Renal pelvis (tissue), 12 donors: ENCODE measurements at places on chromosomes 1 and 21.

GRCh38 chr1:26417111-26417759 is 6.6 kb downstream of the LIN28A start:
- DNase-seq, result peak; percentile 58

DNA sequence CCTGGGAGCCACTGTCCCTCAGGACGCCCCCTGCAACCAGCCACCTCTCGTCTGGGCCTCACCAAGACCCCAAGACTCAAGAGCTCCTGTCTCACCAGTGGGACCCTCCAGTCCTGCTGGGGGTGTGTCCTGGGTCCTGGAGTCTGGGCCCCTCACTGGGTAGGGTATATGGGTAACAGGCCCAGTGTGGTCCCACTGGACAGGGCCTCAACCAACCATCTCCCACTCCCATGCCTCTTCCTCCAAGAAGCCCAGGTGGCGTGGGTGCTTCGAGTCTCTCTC is 725 bp upstream of the VWA1 start:
- no peak for DNase-seq

- DNase-seq, result no peak
Observed at GRCh38 chr1:76140227-76140626, 65.7 kb downstream of the ST6GALNAC3 start.

GRCh38 chr1:231682779-231683178 is 56.2 kb downstream of the DISC1 start:
- DNase-seq, result no peak

- DNase-seq, result no peak
Observed at GRCh38 chr1:204736836-204737235, 51.3 kb upstream of the LRRN2 start.
